ENCODE measurements at places on chromosomes 4 and X.

- no peak for DNase-seq
Observed at GRCh38 chr4:52713456-52713937, 37.7 kb downstream of the ERVMER34-1 start.

DNA sequence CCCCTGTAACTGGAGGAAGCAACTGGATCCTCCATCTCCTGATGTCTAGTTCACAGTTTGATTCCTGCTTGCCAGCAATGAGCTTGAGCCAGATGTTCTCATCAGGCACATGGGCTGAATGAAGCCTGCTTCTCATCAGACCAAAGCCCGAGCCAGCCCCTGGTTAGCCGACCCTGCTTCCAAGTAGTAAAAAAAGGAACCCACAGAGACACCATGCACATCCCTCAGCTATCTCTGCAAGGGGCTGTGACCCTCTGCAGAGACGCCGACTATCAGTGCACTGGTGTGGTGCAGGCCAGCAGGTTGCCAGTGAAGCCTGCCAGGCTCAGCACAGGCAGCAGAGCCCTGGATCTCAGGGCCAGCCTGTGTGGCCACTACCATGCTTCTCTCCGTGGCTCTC lies 2.8 kb downstream of the DCTD start:
- no peak for DNase-seq

DNA sequence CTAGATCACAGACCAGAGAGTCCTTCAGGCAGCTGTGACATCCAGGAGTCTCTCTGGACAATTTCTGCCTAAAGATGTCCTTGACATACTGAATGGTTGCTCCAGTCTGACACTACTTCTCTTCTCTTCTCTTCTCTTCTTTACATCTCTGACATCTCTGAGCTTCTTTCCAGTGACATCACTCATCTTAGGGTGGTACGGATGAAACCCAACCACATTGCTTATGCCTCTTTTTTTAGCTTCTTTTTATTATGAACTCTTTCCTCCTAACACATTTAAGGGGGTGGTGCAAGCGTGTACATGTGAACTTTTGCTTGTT lies 39.4 kb upstream of the IRF2 start:
- DNase-seq, result no peak

GRCh38 chr4:7303561-7303960 lies 111.2 kb downstream of the SORCS2 start:
- DNase-seq, result no peak

DNA sequence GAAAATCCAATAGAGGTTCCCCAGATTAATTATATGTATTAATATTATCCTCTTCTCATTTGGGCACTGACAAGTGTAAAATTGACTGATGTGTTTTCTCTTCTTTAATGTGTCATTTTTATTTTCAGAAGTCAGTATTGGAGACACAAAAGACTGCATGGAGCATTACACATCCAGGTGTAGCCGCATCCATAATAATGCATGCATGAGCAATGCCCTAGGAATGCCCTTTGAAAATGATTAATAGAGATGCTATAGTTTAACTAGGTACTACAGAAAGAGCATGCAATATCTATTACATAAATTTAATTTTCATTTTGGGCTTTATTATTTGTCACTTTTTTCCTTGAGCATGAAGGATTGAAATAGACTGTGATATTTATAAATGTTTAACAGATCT lies 509.9 kb downstream of the SPOCK3 start:
- DNase-seq, result no peak

DNA sequence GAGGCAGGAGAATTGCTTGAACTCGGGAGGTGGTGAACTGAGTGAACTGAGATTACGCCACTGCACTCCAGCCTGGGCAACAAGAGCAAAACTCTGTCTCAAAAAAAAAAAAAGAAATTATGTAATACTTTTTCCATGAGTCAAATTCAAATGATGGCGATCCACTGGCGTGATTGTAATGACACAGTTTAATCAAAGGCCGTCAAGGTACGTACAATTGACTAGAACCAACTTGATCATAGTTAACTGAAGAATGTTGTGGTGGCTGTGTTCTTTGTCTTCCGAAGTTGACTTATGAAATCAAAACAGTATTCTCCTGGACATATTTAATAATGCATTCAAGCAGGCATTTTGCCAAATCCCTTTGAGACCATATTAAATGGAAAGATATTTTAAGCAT lies 318.6 kb upstream of the FAT1 start:
- DNase-seq, result no peak

DNA sequence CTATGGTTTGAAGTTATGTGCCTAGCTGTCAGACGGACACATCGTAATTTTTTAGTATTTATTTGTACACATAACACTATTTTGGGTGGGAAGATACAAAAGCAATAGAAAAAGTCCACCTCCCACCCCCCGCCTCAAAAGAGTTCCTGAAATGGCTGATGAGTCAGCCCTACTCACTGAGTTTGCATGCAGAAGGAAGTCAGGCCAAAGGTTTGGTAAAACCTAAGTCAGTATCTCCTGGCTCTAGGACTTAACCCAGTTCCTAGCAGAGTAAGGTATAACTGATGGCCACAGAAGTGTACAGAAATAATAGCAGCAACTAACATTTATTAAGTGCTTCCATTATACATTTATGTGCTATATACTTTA lies 2.9 kb upstream of the KLHL2 start:
- no peak for DNase-seq

DNA sequence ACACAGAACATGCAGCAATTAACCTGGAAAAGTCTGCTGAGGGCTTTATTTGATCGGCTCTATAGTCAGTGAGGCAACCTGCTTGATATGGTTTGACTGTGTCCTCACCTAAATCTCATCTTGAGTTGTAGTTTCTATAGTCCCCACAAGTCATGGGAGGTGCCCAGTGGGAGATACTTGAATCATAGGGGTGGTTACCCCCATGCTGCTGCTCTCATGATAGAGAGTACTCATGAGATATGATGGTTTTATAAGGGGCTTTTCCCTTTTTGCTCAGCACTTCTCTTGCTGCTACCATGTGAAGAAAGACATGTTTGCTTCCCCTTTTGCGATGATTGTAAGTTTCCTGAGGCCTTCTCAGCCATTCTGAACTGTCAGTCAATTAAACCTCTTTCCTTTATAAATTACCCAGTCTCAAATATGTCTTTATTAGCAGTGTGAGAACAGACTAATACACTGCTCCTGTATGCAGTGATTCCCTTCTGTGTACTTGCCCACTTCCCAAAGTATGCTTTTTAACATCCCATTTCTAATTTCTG lies 78.2 kb downstream of the NPFFR2 start:
- DNase-seq, result no peak

DNA sequence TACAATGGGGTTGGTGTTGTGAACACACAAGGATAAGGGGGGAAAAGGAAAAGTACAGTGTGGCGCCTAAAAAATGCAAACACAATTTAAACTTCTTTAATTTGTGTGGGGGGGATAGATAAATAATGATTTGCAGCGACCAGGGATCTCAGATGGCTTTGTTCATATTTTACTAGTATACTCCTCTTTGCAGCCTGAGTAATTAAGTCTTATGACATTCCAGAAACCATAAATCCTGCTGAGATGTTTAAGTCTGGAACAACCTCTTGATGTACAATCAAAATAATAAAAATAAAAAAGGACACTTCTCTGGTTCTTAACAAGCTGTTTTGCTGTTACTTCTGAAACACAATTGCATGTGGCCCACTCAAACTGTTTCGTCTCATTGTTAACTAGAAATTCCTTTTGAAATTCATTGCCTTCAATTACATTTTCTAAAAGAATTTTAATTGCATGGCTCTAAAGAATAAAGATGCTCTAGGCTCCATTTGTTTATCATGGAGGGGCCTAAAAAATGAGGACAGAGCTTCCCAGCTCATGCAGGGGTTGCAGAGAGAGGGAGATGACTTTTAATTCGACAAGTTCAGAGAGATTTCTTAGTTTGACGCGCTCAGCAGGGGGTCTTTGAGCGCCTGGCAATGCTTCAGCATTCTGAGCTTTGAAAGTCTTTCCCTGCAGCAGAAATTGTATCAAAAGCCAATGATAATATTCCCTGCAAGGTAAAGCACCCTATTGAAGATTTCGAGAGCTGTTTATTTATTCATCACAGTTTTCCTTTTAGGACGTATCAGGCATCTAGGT lies 892.4 kb upstream of the TENM3 start:
- DNase-seq, result peak; percentile 12

GRCh38 chr4:184983672-184984356 lies 34.5 kb upstream of the HELT start:
- peak; percentile 46 for DNase-seq

DNA sequence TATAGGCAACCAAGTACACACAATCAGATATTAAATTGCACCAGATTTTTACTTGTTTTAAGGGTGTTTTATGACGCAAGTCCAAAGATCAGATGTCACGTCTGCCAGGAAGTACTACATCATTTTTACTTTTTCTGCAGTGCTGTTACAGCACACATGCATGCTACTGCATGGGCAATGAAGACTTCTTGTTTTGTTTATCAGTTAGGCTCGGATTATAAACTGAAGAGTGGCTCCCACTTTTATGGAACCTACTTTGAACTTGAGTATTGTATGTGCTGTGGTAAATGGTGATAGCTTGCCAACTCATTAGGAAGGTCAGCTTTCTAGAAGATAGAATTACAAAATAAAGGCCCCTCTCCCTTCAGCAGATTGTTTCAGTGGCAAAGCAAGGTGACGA lies 131.6 kb downstream of the CEP135 start:
- no peak for DNase-seq

DNA sequence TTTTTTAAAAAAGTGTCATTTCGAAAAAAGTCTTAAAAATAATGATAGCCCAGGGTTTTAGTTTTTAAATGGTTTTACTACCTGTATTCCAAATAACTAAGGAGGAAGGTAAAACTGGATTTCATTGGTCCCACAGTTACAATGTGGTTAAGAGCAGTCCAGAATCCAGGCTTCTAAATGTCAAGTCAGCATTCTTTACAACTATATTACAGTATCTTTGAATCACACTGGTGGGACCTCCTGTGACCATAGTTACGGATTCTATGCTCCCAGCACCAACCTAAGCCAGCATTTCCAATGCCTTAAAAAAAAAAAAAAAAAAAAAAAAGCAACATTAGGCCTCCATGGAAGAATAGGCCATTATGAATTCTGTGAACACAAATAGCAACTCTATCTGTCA lies 6.2 kb downstream of the TIGD4 start:
- no peak for DNase-seq
